ENCODE measurements at places on chromosomes 7 and 10. TPM values are rescaled to one million over a fixed set of nuclear protein-coding genes. Genes with fewer than 3 reads are reported as not detected.

The CCL24 gene
- total RNA-seq, result not detected

The TMEM270 gene
- 0.93 TPM for total RNA-seq

The TMEM229A gene
- not detected for total RNA-seq

The VAX1 gene
- total RNA-seq, result 0.41 TPM

The DPYSL4 gene
- total RNA-seq, result not detected

The BTBD16 gene
- total RNA-seq, result 0.11 TPM

The FAM25A gene
- not detected for total RNA-seq

The SPDYE11 gene
- not detected for total RNA-seq

The SEMA3D gene
- total RNA-seq, result 3.9 TPM

The CALHM3 gene
- 0.34 TPM for total RNA-seq

The NPSR1 gene
- not detected for total RNA-seq

The EPDR1 gene
- total RNA-seq, result 16.1 TPM

The TDRD1 gene
- total RNA-seq, result not detected

The NUTM2E gene
- not detected for total RNA-seq

The NPM3 gene
- 118 TPM for total RNA-seq

The CRTAC1 gene
- not detected for total RNA-seq

The LEP gene
- total RNA-seq, result not detected

The AP4M1 gene
- total RNA-seq, result 36.8 TPM

The EPHB6 gene
- not detected for total RNA-seq

The RINT1 gene
- 19.2 TPM for total RNA-seq

The MICALL2 gene
- total RNA-seq, result 18.1 TPM

The SYT15 gene
- total RNA-seq, result 0.08 TPM
